Dermis blood vessel endothelial cell (primary cell): ENCODE measurements at places on chromosomes 7 and 10. TPM values are rescaled to one million over a fixed set of nuclear protein-coding genes. Genes with fewer than 3 reads are reported as not detected.

DNA sequence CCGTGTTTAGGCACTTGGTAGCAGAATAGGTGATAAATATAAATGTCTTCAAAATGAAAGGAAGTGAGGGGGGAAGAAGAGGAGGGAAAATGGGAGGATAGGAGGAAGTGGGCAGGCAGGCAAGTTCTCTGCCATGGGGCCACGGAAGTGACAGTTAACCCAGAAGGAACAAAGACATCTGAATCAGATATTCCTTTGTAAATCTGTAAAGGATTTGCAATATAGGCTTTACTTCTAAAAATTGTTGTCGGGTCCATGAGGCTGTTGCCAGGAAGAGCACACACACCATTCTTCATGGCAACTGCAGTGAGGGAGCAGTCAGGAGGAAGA lies 23.7 kb upstream of the RASSF4 start:
- no peak for DNase-seq

DNA sequence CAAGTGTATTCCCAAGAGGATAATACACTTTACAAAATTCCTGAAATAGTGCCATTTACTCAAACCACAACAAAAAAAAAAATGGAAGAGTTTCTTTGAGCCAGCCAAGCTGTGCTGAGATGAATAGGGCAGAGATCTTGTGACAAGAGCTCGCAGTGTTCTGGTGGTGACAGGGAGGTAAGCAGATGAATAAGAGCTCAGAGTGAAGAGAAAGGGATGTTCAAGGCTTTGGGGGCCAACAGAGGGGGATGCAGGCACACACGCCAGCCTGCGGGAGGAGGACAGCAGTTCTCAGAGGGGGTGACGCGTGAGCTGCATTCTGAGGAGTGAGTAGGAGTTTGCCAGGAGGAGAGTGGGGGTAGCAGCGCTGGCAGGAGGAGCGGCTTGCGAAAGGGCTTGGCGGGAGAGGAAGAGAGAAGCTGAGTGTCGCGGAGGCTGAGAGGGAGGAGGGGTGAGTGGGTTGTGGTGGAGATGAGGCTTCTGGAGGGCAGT lies 194.4 kb upstream of the IMMP2L start:
- DNase-seq, result no peak

DNA sequence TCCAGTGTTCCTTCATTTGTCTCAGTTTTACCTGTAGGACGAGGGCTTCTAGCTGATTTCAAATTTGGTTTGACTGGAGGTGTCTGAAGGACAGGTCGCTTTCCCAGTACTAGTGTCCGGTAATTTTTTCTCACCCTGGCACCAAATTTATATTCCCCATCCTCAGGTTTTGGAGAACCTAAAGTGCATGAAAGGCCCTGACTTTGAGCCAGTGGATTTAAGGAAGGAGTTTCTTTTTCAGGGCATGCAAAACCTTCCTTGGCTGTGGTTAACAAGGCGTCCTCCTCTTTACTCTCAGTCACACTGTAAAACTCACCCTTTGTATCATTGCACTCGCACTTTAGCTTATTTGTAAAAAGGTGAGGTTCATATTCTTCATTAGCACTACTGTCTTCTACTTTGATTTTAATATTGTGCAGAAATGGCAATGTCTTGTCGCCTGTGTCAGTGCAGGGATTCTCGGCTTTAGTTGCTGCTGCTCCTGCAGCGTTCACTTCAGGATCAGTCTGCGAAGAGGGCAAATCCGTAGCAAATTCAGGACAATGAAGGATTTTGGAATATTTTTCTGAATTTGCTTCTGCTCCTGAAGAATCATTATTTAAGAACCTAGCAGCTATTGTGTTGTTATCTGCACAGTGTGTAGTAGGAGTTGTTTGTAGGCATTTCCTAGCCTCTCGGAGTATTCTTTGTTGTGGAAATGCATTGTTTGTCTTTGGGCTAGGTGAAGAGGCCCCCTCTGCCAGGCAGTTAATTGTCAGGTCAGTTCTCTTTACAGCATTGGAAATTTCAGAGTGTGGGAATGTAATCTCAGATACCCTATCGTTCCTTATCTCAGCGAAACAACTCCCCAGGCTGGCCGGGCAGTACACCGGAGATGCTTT lies 9.9 kb downstream of the SKIDA1 start:
- DNase-seq, result no peak

GRCh38 chr10:133159950-133160825 lies at the start of gene KNDC1:
KNDC1 (plus strand) TSS chr10:133160219; CDS start chr10:133160468, 249 bp downstream.
- DNase-seq, result peak; percentile 27

DNA sequence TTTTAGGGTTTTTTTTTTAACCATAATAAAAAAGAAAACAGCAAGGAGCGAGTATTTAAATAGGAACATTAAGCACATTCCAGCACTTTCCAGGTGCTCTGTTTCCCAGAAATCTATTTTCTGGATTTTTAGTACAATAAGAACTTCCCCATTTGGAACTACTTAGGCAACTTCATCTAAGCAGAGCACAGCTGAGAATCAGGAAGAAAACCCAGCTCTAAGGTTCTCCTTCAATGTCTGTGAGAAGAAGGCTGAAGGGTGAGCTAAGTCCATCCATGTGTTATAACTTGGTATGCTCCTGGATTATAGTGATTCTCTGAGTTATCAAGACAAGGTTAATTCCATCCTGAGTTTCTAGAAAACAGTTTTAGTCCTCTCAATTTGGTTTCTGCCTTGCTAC lies 181.9 kb downstream of the CYP26A1 start:
- no peak for DNase-seq

- DNase-seq, result peak; percentile 72
These were observed 488 bp downstream of the EIF4H start for GRCh38 chr7:74174606-74175082.

DNA sequence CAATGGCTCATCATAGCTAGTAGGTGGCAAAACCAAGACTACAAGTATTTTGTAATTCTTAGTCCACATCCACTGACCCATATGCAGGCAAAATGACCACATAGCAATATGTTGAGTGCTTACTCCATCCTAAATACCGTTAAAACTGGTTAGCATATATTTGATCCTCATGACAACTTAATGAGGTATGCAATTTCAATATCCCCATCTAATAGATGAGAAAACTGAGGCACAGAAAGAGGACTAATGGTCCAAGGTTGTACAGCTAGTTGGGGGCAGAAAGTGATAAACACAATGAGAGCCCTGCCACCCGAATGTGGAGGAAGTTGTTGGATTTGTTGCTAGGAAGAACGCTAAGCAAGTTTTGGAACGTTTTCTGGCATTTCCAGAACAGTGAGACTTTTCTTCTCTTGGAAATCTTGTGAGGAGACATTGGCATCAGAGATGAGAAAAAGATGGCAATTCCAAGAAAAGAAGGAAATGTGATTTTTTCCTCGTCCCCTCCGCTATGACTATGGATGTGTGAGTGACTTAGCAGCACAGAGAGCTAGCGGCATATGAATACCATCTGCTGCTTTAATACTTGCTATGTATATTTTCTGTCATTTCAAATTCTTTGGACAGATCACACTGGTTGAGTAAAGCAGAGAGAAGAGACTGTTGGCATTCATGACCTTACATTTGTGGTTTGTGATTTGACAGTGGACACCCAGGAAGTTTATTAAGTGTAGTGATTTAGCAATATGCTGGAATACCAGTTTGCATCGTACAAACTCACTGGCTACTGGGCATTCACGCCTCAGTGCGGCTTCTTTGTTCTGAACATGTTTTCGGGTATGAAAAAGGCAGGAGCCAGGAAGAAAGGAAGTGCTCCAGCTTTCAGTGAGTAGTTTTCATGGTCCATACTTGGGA lies 51.5 kb downstream of the NRCAM start:
- no peak for DNase-seq

ASAH2 gene
- total RNA-seq, result under 0.01 and 0.14 TPM in 2 replicates

PNLIP gene
- total RNA-seq, result not detected in 2 replicates

AEBP1 gene
- total RNA-seq, result 12.9 and 40.4 TPM in 2 replicates
